ENCODE measurements at places on chromosomes 5 and 9.

GRCh38 chr9:124766815-124767554 is 4.1 kb downstream of the NR6A1 start:
- no peak for DNase-seq

GRCh38 chr5:94353605-94354004 is 264.8 kb downstream of the KIAA0825 start:
- no peak for DNase-seq

- DNase-seq = no peak
Observed at GRCh38 chr9:7347556-7347955, 452.0 kb downstream of the DMAC1 start.

GRCh38 chr5:154444556-154445421 is 1.0 kb upstream of the SAP30L start:
- DNase-seq = no peak

DNA sequence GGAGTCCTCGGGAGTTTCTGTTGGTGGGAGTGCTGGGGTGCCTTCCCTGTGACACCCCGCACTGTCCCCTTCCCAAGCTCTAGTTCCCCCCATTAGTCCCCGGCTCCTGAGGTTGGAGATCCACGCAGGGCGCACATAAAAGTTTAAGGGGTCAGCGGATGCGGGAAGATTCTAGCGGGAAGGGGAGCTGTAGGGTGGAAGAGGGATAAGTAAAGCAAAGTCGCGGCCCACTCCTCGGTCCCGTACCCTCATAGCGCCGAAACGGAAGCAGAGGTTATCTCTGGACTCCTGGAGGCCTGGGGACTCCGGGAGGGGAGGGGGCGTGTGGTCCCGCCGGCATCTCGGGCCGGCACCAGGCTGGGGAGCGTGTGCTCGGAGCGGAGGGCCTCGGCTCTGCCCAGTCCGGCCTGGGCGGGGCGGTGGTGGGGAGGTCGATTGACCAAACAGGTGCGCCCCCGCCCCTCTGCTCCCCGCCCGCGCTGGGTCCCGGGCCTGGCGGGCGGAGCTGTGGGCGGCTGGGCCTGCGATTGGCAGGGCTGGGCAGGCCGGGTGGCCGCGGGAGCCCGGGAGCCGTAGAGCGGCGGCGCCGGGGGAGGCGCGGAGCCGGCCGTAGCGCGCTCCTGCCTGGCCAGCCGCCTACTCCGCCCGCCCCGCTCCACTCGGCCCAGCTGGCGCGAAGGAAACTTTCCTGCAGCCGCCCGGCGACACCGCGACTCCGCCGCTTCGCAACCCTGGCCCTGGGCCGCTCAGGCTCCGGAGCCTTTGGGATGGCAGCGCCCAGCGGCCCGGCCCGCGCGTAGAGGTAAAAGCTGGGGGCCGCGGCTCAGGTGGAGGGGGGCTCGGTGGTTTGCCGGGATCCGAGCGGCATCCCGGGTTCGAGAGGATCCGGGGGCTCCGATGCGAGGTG is 52.2 kb upstream of the DAB2IP start:
- DNase-seq = no peak

DNA sequence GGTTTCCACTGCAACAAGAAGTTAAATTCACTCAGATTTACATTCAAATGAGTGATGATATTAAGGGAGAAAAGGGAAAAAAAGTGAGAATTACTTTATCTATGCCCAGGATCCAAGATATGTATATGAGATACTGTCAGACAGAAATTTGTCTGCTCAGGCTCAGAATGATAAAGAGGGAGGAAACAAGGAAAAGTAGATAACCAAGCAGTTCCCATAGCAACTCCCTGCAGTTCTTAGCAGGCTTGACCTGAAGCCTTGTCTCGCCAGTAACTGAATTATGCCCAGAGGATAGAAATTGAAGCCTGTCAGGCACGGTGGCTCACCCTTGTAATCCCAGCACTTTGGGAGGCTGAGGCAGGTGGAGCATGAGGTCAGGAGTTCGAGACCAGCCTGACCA is 304.4 kb downstream of the TLE1 start:
- DNase-seq = no peak

GRCh38 chr9:15824310-15824709 is 271.5 kb downstream of the CCDC171 start:
- DNase-seq = no peak

DNA sequence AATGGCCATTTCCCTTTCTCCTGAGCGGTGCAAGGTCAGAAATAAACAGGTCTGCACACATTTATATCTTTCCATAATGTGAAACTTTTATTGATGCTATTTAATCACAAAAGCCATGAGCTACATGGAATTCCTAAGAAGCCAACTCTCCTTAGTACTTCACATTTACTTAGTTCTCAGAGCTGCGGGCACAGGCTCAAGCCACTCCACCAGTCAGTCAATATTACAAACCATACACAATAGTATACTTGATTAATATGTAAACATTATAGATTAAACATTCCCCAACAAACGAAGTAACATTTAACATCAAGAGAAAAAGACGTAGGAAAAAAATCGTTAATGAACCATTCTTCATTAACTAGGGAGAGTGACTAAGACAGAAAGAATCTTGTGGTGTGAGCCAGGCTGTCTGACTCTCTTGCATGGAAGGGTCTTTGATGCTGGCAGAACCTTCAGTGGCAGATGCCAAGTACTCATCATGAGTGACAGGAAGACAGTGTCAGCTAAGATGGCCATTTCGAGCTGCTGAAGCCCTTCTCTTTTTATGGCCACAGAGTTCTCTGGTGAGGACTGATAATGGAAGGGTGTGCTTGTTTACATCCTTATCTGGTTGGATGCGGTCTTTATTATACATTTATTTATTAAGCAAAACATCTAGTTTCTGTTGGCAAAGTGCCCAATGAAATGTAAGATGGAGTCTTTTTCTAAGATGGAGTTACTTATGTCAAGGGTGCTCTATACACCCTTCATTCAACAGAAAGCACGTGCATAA is 115.5 kb upstream of the TUT7 start:
- no peak for DNase-seq

- DNase-seq = no peak
Observed at GRCh38 chr5:82045554-82046275, 73.9 kb downstream of the ATG10 start.

DNA sequence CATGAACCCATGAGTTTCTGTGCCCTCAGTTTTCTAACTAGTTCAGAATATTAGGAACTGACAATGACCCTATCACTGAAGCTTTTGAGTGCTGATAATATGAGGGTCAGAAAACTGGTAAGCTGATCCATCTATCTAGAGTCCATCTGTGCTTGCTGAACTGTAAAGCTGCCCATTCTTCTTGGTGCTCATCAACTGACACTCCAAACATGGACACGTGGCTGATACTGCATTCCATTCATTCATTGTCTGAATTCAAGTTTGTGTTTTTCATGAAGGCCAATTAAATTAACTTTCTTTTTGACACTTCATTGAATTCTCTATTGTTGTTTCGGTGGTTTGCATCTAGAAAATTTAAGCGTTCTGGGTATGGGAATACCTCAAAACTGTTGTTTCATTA is 17.6 kb downstream of the NREP start:
- DNase-seq = no peak

DNA sequence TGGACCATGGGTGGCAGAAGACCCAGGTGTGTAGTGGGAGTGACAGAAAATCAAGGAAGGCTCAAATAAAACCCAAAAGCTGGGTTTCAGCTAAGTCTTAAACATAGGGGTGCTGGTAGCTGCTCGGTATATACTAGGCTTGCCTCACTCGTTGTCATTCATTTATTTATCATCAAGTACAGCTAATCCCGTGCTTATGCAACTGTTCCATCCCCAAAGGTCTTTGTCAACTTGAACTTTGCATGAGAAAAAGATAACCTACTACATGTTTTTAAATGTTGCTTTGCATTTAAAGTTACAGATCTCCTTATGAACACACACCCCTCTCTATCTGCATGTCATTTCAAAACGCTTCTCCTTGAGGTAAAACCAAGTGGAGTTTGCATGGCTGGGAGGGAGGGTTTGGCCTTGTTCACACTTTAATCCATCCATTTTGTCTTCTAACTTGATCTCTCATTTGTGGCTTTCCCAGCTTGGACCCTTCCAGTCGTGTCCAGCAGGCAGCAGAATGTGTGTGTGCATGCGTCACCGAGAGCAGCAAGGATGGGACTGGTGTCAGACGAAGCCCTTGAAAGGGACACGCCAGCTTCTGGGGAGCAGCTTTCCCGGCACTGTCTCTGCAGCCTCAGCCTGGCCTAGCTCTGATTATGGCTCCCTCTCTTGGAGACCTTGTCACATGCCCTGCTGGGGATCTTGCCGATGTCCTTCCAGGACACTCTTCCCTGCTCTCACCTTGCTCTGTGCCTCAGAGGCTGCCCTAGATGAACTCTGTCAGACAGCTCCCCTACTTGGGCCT is 133.5 kb downstream of the GADD45G start:
- DNase-seq = no peak

- DNase-seq = no peak
Observed at GRCh38 chr9:113446323-113446740, 17.2 kb upstream of the RGS3 start.

- no peak for DNase-seq
Observed at GRCh38 chr5:58902765-58903164, 319.9 kb downstream of the RAB3C start.

- DNase-seq = no peak
Observed at GRCh38 chr5:157168286-157168685, 2.2 kb upstream of the GARIN3 start.

DNA sequence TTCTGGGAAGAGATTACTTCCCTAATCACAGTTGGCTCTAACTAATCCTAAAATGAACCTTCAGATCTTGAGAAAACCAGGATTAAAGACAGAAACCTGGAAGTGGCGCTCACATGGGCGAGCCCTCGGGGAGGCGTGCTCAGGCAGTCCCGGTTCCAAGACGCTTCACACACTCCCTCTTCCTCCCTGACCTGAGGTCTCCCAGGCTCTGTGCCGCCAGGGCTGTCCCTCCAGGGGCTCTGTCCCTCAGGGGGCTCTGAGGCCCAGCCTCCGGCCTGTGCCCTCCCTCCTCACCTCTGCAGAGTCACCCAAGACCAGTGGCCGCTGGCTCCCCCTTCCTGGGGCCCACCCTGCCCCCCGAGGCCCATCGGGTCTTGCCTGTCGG is 10.2 kb downstream of the SLC9A3 start:
- DNase-seq = no peak

- no peak for DNase-seq
Observed at GRCh38 chr5:173823721-173824567, 64.2 kb upstream of the CPEB4 start.

- DNase-seq = no peak
Observed at GRCh38 chr9:137445930-137446431, 4.8 kb upstream of the ENTPD8 start.

DNA sequence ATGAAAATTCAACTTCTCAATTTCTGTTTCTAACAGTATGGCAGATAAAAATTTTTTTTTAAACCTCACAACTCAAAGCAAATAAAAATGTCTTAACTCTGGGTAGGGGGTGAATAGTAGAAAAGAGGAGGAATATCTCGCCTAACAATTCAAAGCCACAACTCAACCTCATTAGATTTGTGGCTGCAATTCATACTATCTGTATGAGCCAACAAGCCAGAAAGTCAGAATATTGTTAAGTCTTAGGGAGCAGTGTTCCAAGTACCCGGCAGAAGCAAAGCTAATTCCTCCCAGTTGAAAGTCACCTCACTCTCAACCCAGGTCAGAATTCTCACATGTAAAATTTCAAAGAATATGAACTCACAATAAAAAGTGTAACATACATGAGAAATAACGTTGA is 15.0 kb downstream of the PJA2 start:
- no peak for DNase-seq

- no peak for DNase-seq
Observed at GRCh38 chr5:136734628-136735027, 369.3 kb upstream of the TRPC7 start.

DNA sequence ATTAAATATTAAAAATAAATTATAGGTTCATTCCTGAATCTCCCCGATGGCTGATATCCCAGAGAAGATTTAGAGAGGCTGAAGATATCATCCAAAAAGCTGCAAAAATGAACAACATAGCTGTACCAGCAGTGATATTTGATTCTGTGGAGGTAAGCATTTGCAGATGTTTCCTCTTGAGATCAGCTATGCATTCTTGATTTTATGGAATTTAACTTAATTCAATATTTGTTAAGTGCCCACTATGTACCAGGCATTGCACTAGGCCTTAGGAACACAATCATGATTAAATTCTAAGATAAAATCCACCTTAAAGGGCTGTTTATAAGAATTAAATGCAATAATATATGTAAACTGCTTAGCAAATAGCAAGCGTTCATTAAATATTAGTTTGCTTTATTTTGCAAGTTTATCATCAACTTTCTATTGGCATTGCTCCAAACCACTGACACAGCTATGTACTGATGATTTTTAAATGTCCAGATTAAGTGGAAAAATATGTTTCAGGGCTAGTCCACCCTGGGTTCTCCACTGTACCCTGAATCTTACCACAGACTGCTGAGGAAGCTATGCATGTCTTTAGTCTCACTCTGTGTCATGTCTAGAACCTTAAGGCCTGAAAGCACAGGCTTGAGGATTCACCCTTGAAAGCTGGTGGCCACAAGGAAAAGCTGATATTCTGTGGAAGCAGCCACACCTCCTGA is 33.2 kb downstream of the SLC22A4 start:
- no peak for DNase-seq

DNA sequence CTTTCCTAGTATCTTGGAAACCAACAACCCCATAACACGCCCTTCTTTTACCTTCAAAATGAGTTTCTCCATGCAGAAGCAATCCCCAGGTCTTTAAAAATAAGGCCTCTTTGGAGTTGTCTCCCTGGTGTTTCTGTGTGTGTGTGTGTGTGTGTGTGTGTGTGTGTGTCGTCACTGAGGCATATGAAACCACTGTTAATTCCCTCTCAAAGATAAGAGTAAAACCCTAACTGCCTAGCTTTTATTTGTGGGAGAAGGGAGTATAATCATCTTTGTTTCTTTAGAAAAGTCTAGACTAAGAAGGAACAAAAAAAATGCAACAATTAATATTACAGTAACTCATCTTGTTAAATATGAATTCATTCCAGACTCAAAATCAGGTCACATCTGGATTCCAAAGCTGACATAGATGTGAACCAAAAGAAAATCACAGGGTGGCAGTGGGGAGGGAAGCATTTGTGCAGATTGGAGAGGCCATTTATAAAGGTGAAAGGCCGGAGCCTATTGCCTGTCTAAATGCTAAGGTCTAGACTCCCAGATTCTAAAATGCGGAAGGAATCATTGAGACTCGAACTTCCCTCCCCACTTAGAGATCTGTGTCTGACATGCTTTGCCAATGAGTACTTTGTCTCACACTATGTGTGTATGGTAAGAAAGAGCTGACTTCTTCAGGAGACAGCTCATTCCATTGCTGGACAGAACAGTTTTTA is 91.4 kb downstream of the ZNF366 start:
- DNase-seq = no peak

- no peak for DNase-seq
Observed at GRCh38 chr9:29865764-29866313, 2292.6 kb upstream of the C9orf72 start.

All from stimulated activated CD8-positive, alpha-beta memory T cell treated with anti-CD3 and anti-CD28 coated beads, Interleukin-4, amount 100 ng/mL, for 24 hours (primary cell).